ENCODE measurements at places on chromosomes 13 and 19.

DNA sequence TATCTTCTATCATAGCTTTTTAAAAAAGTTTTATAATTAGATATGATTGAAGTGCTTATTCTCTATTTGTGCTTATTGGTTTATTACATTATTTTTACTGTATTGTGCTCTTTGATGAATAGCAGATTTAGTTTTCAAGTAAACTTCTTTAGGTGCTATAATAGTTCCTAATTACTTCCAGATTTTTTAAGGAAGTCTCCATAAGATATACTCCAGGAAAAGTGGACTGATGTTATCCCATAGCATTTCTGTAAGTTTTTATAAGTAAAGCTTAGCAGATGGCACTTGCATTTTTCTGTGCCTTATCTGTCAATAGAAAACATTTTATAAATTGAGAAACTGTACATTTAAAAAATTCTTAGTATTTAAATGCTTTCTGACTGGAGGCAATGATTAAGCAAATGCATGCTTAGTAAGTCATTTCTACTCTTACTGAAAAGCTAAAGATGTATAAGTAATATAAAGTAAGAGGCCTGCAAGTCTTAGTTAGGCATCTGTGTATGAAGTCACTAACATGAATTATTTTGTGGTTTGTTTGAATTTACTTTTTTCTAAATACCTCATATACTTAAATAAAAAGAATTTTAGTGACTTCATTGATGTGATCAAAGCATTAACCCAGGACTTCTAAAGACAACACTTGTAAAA is 182.8 kb downstream of the MAB21L1 start:
- DNase-seq, result no peak

GRCh38 chr19:29260477-29261317 is 47.7 kb upstream of the UQCRFS1 start:
- DNase-seq, result no peak

DNA sequence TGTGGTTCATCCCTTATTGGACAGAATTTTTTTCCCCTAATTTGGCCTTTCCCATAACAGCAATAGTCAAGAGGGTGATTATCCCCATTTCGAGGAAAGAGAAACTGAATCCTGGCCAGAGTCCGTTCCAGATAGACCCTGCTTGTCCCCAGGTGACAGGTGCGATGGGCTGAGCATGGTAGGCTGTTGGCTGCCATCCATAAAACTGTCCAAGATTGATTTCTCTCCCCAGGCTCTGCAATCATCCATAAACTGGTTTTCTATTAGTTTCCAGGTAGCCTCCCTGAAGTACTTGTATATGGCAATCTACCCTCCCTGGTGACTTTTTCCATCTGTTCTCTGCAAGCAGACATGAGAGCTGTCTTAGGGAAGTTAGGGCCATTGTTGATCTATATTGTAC is 25.4 kb downstream of the SERP2 start:
- no peak for DNase-seq

DNA sequence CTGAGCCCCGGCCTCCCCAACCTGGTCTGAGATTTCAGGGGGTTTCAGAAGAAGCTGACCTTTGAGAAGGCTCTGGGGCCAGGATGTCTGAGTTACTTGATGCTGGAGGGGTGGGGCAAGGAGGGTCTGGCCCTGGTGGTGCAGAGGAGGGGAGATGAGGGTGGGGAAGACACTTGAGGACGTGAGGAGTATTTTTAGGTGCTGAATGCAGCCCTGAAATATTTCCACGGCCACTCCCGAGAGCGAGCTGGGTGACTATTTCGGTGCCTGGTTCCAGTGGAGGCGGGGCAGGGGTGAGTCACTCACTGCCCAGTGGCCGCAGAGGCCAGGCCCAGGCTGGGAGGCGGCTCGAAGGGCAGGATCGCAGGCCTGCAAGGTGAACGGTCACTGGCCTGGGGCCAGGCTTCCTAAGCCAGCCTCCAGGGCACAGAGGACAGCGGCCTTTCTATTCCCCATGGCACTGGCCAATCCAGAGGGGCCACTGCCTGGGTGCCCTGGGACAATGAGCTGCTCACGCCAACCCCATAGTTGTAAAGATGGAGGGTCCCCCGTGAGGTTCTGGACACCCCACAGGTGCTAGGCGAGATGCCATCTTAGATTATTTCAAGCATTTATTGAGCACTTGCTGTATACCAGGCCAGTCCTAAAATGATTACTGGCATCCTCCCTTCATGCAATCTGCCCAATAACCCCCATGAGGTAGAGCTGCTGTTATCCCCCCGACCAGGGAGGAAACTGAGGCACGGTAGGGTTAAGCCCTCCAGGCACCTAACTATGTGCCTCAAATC is 19.7 kb upstream of the JUND start:
- no peak for DNase-seq

DNA sequence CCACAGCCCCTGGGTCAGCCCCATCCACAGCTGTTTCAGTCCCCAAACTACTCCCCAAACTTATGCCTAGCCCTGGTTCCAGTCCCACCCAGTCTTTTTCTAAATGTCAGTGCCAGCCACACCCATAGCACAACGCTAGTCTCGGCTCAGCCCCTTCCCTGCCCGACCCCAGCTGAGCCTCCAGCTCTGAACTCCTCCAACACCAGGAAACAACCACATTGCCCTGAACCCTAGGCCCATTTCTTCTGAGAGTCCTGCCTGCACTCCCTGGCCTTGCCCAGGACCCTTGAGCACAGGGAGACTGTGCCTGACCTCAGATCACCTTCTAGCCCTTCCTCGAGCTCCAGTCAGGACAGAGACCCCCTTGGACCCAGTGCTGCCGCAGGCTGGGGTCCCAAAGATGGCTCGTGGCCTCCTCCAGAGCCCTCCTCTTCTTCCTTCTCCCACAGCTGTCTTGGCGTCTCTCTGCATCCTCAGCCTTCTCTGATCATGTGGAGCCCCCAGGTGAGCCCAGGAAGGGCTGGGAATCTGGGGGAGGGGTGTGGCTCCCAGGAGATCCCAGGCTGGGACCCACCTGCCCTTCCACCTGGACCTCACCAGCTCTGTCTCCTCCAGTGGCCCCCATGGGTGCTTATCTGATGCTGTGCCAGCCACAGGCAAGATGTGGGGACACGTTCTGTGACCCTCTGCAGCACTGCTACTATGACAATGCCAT is 33.0 kb upstream of the IGFL1 start:
- no peak for DNase-seq

DNA sequence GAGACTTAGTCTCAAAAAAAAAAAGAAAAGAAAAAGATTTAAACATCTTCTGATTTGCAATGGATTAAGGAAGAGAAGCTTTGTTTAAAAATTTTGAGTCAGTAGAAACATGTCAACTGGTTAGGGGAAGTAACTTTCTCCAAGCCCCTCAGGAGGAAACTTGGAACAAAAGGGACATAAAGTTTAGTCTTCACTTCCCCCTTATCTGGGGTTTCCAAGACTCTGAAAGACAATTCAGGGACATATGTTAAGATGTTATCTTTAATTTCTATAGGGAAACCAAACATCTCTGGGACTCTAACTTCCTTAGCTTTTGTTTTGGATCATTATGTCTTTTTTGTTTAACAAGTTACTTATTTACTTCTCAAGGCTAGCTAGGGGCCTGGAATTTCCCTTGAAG is 20.1 kb upstream of the MRI1 start:
- no peak for DNase-seq

DNA sequence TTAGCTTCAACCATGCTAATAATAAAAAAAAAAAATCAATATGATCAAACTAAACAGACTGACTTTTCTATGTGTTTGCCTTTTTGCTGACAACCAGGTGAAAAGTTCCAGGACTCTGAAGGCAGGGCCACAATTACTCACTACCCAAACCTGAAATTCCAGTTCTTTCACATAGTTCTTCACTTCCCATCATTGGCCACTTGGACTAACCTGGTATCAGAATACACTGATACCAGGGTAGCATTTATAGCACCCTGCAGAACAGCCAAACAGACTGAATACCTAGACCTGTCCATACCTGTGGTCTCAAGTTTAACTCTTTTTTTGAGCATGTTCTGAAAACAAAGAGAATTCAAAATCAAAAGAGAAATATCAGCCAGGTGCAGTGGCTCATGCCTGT is 25.1 kb downstream of the ELF1 start:
- DNase-seq, result no peak

DNA sequence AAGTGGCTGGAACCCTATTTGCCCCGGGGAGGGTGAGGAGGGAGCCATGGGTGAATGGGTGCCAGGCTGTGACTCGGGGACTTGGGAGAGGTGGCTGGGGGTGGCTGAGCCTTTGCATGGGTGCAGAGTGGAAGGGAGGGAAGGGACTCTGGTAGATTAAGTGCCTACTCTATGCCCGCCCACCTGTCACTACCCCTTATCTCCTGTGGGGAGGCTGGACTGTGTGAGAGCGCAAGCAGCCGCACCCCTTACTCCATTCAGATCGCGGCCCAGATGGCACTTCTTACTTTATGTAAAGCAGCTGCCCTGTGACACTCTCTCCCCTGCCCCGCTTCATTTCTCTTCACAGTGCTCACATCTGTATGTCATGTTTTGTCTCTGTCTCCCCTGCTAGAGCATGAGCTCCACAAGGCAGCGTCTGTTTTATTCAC is 2.9 kb downstream of the KASH5 start:
- no peak for DNase-seq

- DNase-seq, result no peak
Measured at GRCh38 chr13:101398920-101399319, 17.4 kb downstream of the NALCN start.

DNA sequence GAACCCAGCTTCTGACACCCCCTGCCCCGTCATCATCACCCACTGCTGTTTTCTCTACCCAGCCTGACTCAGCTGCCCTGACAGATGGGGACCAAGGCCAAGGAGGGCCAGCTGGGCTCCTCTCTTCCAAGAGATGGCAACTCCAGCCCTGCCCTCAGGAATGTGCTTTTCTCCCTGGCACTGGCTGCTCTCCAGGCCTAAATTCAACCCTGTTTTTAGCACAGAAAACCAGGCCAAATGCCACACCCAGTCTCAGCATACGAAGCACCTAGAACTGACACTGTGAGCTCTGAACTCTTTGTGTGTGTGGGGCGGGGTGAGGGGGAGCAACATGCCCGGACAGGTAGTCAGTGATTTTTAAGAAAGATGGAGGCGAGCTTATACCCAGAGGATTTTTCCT is 23.4 kb upstream of the IGFL1 start:
- no peak for DNase-seq

DNA sequence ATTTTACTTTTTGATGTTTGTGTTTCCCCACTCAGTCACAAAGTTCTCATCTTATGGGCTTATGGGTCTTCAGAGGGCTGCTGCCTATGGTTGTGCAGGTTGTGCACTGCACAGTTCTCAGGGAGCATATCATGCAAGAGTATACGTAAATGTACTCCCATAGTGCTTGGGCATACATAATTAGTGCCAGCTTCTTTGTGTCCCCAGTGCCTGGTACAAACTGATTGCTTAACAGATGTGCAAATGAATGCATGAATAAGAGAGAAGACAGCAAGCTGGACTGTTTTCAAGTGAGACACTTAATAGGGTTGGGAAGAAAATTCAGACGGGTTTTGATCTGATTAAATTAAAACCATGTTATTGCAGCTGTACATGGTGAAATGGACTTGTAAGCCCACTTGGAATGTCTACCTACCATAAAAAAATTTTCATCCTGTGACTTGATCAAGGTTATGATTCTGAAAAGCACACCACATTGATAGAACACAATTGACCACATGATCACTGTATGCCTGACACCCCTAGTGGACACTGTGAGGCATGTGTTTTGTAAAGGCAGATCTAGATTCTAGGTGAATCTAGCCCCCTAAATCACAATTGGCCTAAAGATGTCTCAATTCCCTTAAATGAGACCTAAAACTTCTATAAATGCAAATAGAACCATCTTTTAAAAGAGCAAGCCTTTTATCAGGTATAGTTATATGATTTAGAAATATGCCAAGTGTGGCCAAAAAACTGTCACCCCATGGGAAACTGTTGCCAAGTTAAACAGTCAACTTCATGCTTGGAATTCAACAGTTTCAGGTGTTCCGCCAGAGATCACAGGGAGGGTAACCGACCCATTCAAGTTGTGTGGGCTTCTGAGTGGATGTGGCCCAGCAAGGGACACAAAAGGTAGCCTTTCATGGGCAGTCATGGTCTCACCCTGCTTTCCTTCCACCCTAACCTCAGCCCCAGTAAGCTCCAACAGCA is 27.9 kb downstream of the FAM124A start:
- DNase-seq, result no peak

DNA sequence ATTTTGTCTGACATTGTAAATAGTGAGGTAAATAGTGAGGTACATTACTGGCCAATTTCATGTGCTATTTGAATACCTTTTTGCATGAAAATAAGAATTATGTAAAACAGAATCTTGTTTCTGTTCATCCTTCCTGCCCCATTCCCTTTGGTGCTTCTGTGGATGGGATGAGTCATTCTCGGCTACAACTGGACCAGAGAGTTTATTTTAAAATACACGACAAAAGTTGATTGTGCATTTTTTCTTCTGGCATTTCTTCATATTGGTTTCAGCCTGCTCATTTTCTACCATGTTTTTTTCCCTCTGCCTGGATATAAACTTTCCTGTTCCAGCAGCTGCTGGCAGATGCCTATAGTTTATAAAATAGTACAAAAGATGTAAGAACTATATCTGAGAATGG is 107.5 kb downstream of the CYSLTR2 start:
- DNase-seq, result no peak

DNA sequence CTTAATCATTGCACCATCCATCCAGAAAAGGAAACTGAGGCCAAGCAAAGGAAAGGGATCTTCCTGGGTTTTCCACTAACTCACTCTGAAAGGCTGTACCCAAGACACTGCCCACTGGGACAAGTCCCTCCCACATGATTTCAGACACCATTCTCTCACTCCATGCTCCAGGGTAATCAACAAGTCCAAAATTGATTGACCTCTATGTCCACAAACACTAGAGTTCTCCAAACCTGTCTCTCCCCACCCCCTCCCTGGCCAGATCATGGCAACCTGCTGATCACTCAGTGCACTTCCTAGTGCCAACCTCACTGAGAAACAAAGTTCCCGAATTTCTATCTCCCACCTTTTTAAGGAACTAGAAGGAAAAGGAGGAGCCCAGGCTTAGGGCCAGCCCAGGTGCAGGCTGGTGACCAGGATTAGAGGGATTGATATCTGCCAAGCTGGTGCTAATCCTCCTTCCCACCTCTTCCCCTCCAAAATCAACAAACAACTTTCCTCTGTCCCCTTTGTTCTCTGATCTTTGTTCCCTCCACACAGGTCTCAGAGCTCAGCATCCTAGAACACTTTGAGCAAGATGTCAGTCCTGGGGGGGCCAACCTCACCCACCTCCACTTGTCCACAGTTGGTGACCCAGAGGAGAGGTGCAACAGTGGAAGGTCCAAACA is 2.4 kb upstream of the CYP2A13 start:
- DNase-seq, result no peak

GRCh38 chr13:50636007-50636704 is 207.3 kb downstream of the DLEU7 start:
- DNase-seq, result no peak

- no peak for DNase-seq
Measured at GRCh38 chr19:1673645-1674292, 21.4 kb upstream of the TCF3 start.
